ENCODE measurements at places on chromosomes 6 and 20.

DNA sequence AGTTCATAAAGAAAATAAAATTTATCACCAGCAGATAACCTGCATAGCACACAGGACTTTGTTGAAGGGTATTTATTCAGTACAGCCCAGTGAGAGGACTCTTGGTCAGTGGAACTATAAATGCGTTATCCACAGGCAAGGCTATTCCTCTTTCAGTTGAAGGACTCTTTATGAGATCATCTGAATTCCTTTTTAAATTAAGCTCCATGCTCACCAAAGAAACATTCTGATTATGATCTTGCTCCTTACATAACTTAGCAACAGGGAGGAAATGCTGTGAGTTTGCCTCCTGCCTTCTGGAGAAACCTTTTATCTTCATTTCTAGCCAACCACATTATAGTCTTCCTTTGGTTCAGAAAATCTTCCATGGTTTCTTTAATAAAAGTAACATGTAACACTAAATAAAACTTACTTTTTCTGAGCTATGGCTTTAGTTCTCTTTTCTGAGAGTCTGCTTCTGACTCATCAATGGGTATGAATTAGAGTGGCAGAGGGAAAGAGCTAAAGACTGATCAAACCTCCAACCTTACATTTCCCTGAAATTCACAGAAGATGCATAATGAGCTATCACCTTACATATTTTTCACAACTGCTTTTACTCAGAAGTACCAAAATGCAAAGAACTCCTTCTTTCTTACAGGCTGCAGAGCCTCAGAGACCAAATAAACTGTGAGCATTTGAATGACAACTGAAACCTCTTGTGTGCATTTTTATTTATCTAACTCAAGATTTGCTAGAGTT is 267.2 kb downstream of the ADGRG6 start:
- DNase-seq: no peak

- no peak for DNase-seq
Measured at GRCh38 chr6:137787016-137787415, 80.0 kb upstream of the TNFAIP3 start.

GRCh38 chr6:136751522-136751956 is 40.7 kb downstream of the MAP3K5 start:
- DNase-seq: no peak

DNA sequence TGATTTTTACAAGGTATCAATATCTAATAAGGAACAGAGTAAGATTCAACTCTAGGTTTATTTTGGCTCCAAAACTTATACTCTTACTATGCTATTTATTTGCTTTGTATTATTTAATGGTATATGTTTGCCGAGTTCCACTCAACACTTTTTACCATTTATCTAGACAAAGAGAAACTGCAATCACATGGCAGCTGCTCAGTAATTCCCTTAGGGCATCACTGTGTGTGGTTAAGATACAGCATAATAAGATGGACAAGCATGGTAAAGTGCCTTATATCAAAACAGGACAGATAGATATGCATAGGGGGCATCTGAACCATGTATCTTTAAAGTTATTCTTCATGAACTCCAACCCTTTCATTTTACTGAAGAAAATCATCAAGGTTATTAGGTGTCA is 483.0 kb upstream of the ID4 start:
- DNase-seq: no peak

- no peak for DNase-seq
Measured at GRCh38 chr6:141347906-141348492, 784.7 kb upstream of the GJE1 start.

DNA sequence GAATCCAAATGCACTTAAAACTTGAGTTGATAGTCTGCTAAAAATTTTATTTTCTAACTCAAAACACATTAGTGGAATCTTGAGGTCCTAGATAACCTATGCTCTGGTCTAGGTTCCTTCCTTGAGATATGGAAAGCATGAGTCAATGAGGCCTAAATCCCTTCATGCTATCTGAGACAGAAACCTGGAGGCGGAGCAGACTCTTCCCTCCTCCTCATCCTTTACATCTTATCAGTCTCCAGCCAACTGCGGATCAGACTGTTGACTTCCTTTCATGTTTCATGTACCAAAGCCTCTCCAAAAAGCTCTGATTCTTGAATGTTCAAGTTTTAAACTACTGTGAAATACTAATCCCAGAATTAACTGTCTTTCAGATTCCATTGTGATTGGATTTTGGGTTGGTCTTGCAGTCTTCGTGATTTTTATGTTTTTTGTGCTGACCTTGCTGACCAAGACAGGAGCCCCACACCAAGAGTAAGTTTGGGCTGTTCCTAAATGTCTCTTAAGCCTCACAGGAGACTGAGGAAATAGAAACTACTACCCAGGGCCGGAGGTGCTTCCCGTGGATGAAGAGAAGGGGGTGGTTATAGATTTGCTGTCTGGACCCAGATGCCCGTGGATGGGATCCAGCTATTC is 29.1 kb downstream of the MRAP2 start:
- no peak for DNase-seq

DNA sequence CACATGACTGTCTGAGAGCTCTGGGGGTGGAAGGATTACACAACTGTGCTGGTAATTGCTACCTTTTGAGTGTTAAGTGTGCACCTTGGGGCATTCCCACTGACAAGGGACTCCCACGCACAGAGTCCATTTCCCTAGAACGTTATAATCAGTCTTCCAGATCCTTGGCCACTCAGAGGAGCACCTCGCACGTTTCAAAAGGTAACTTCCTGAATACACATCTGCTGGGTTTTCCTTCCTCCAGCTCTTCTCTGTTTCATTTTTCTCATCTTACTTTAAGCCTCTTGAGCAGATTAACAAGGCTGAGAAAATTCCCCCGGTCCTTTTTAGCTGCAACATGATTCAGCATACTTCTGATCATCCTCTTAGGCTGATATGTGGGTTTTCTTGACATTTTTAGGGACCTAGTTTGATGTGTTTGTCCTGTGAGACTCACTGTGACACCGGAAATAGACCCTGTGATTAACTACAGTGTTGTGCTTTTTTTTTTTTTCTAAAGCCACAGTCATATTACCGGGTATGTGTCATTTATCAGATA is 98.4 kb upstream of the DUSP22 start:
- no peak for DNase-seq

GRCh38 chr6:13870214-13870830 is 54.4 kb upstream of the RNF182 start:
- DNase-seq: no peak

DNA sequence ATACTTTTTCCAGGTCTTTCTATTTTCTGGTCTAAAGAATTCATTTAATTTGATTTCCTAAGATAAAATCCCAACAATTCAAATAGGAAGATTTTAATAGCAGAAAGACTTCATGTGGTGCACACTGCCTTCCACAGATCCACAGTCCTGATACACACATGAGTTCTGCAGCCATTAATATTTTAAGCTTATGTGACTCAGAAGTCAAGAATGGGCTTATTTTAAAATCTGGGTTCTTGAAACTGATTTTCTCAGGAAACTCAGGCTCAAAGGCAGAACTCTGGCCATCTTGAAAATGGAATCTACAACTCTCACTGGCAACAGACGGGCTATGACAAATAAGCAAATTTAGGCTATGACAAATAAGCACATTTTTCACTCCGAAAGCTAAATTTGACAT is 88.2 kb downstream of the COL12A1 start:
- no peak for DNase-seq

DNA sequence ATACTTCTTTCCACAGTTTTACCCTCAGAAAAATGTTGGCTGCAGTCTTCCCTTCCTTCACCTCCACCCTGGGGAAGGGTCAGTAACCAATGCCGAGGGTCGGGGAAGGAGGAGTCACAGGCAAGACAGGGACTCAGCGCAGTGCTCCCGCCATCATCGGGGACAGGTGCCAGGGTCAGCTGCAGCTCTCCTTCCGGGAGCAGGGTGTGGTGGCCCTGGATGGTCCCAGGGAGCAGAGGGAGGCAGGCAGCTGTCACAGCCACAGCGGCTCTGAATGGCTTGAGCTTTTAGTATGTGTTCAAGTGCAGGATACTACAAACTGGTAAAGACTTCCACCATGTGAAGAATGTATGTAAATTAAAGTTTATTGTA is 26.0 kb upstream of the PI16 start:
- DNase-seq: no peak

DNA sequence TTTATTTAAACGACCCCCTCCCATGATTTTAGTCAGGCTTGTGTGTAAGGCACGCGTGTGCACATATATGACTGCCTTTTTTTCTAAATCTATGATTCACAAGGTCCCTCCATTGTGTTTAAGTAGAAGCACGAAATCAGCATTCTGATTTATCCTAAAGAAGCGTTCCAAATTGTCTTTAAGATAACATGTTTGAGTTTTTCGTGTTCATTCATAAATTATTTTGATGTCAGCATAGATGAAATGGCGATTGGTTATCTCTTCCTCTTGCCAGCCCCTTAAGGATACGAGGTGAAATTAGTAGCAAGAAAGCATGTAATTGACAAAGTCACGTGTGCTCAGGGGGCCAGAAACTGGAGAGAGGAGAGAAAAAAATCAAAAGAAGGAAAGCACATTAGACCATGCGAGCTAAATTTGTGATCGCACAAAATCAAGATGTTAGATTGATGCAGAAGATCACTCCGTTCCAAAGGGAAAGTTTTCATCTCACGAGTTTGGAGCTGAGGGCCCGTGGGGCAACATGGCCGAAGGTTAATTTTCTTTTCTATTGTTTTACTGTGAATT is at the start of gene LIN28B:
LIN28B (plus strand) TSS at position 377 of the 564 bp plus-strand sequence; CDS start at position 521, 144 bp downstream.
- DNase-seq: no peak

DNA sequence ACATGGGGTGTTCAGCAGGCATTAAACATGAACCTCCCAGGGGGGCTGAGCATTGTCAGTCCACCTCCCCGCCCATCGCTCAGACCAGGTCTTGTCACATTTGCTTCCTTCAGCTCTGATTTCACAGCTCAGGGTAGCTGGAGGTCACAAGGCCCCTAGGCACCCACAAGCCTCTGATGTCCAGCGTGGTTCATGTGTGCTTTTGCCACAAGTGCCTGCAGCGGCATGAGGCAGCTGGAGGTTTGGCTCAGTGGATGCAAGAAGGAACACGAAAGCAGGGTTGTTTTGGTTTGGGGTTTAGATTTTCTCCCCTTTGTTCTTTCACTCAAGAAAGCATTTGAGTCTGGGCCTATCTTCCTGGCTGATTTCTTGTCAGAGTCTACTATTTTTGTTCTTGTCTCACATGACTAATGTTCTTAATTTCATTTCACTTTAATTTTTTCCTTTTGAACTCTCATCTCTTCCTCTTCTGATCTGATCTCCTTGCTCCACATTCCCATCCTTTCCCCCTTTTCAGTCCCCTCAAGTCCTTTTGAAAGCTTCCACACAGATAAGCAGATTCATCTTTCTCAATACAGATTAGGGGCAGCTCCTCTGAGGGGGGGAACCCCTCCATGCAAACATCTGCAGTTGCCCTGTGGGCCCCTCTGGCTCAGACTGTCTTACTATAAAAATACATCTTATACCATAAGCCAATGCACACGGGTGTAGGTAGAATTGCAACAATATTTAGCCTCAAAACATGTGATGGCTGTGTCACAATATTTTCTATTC is 68.1 kb upstream of the CEP85L start:
- DNase-seq: no peak

GRCh38 chr6:68575765-68576439 is 59.2 kb upstream of the ADGRB3 start:
- DNase-seq: no peak

All from stimulated activated CD4-positive, alpha-beta T cell treated with anti-CD3 and anti-CD28 coated beads, TNF-alpha, amount 100 ng/mL, for 1 hour (primary cell).